ENCODE measurements at places on chromosomes 5 and 9.

DNA sequence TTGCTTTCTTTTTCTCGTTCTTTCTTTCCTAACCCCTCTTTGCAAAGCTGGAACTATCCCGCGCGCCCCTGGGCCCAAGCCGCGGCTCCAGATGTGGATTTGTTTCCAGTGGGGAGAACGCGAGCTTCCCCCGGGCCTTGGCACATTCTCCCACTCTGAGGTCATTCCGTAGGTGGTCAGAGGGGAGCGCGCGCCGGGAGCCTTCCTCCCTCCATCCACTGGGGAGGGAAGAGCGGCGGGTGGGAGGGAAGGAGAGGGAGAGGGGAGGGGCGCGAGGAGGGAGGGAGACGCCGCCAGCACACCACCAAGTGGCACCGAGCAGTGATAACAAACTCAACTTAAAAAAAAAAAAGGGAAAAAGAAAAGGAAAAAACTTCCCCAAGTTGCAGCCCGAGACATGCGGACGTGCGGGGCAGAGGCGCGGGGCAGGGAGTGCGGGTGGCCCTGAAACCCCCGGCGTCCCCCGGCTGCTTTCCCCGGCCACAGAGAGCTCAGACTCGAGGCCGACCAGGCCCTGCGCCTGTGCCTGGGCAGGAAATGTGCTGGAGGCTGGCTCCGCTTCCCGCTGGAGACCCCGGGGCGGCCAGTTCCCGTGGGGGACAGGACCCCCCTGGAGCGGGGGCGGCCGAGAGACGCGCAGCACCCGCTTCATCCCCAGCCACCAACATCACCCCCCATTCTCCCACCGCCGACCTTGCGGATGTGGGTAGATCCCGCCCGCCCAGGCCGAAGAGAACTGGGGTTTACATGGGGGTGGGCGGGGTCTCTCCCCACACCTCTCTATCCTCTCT is 3.1 kb downstream of the IER5L start:
- H3K4me3 ChIP-seq = peak overlapping the region; percentile 67
- no peaks in the 10 kb centered on the region for H3K36me3 ChIP-seq

GRCh38 chr5:31237174-31237573 is 43.7 kb downstream of the CDH6 start:
- no peak overlapping the region for H3K4me3 ChIP-seq
- no peak for DNase-seq
- peaks cover 1% of the 10 kb centered on the region for H3K4me1 ChIP-seq
- no peaks in the 10 kb centered on the region for H3K27me3 ChIP-seq
- no peaks in the 10 kb centered on the region for H3K36me3 ChIP-seq
- no peak overlapping the region for H3K27ac ChIP-seq

- no peak overlapping the region for H3K4me3 ChIP-seq
- no peaks in the 10 kb centered on the region for H3K4me1 ChIP-seq
- no peaks in the 10 kb centered on the region for H3K27me3 ChIP-seq
- H3K27ac ChIP-seq = no peak overlapping the region
- DNase-seq = no peak
Measured at GRCh38 chr5:74085186-74085585, 459.2 kb downstream of the ARHGEF28 start.

- H3K4me1 ChIP-seq = no peaks in the 10 kb centered on the region
- no peak overlapping the region for H3K27ac ChIP-seq
- no peaks in the 10 kb centered on the region for H3K27me3 ChIP-seq
Measured at GRCh38 chr5:131104169-131104808, 60.8 kb downstream of the HINT1 start.

DNA sequence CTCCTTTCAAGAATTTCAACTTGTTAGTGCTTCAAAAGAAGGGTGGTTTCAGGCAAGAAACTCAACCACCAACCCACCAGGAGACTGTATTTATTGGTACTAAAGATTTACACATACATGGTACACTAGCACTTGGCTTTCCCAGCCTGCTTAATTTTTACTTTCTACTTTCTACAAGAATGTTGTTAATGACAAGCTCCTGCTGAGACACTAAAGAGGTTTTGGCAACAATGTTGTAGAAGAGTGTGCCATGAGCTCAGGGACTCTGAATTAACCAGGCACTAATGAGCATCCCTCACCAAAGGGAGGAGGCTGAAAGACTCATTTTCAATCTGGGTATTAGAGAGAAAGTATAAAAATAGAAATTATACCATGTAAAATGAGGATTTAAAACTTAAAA is 195.0 kb downstream of the KIAA0825 start:
- no peaks in the 10 kb centered on the region for H3K27me3 ChIP-seq
- no peaks in the 10 kb centered on the region for H3K36me3 ChIP-seq
- no peak overlapping the region for H3K4me3 ChIP-seq
- no peak for DNase-seq
- no peaks in the 10 kb centered on the region for H3K4me1 ChIP-seq

DNA sequence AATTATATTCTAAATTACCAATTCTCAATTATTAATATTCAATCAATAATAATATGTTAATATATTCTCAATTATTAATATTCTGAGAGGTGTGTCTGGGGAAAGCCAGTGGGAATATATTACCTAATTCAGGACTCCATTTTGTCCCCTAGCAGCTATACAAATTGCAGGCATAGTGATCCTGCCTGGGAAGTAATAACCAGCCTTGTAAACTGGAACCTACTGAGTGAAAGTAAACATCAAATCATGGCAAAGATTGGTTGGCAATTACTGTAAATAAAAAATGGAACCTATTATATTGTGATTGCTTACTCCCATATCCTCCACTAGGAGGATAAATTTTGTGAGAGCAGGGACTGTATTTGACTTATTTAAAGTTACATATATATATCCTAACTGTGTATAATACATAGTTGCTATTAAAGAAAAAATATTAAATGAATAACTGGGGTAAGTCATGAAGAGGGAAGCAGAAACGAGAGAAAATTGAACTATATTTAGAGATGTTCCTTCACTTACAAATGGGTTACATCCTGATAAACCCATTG is 150.5 kb upstream of the ELL2 start:
- H3K27ac ChIP-seq = no peak overlapping the region
- no peak for DNase-seq
- H3K4me1 ChIP-seq = no peaks in the 10 kb centered on the region
- H3K36me3 ChIP-seq = no peaks in the 10 kb centered on the region
- H3K4me3 ChIP-seq = no peak overlapping the region
- no peaks in the 10 kb centered on the region for H3K27me3 ChIP-seq
